ENCODE measurements at places on chromosomes 5 and 9.

DNA sequence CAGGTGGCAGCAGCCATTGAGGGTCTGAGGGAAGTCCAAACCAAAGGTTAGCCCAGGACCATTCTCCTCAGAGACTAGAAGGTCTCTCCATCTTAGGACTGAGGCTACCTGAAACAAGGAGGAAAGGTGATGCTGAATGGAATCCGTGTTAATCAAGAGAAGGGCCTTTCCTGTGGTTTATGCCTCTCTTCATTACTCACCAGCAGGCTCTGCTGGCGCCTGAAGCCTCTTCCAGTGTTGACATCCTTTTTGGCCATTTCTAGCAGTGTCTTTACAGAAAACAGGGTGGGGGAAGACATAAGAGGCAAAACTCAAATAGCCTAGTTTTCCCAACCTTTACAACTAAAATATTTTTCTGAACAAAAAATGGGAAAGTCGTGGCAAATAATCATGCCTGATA lies 98.0 kb downstream of the ENC1 start:
- DNase-seq = no peak

DNA sequence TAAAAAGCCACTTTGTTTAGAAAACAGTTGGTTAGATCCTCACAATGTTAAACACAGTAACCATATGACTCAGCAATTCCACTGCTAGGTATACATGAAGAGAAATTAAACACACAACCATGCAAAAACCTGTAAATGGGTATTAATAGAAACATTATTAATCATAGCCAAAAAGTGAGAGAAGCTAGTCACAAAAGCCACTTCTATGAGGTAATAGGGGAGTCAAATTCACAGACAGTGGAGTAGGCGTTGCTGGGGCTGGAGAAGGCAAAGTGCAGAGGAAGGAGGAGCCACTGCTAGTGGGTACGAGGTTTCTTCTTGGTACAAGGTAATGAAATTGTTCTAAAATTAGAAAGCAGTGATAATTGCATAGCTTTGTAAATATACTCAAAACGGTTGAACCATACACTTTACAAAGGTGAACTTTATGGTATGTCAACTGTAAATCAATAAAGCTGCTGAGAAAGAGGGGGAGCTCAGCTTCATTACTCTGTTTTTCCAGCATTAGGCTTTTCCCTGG lies 364.4 kb downstream of the GADD45G start:
- peak; percentile 9 for DNase-seq

GRCh38 chr5:78855026-78855425 lies 130.1 kb downstream of the ARSB start:
- no peak for DNase-seq

DNA sequence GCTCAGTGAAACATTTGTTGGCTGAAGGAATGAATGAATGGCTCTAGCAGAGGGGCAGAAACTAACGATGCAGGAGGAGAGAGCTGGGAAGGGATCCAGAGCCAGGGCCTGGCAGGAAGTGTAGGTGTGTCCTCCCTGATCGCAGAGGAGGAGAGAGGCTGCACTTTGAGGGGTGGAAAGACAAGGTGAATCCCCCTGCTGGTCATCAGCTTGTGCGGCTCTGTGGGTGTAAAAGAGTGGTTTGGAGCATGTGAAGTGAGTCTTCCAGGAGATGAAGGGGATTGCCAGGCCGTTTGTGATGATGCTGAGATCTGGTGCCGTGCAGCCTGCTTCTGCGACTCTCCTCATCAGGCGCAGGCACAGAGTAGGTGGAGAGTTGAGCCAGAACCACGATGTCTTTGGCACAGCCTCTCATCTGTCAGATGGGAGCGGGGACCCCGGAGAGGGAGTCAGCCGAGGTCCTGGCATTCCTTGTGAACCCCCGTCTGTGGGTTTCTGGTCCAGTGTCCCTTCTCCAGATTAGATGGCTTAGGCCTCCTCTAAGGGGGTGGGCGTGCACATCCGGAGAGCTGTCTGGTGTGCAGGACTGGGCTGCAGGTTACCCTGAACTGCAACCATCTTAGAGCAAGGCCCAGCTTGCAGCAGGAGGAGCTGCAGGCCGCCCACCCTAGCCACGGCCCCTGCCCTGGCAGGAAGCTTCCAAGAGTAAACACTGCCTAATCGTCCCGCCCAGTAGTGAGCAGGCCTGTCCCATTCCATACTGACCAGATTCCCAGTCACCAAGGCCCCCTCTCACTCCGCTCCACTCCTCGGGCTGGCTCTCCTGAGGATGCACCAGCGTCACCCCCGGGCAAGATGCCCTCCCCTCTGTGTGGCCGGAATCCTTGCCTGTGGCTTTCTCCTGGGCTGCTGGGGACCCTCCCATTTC lies at the start of gene ADAMTS13:
Gene ADAMTS13 (plus strand): TSS at position 753 of the 928 bp plus-strand sequence. CDS start 77 bp downstream, at position 830.
- peak; percentile 74 for DNase-seq

GRCh38 chr9:108844856-108845255 lies 10.9 kb downstream of the ACTL7B start:
- no peak for DNase-seq

GRCh38 chr5:41683181-41683580 lies 172.8 kb upstream of the PLCXD3 start:
- no peak for DNase-seq

DNA sequence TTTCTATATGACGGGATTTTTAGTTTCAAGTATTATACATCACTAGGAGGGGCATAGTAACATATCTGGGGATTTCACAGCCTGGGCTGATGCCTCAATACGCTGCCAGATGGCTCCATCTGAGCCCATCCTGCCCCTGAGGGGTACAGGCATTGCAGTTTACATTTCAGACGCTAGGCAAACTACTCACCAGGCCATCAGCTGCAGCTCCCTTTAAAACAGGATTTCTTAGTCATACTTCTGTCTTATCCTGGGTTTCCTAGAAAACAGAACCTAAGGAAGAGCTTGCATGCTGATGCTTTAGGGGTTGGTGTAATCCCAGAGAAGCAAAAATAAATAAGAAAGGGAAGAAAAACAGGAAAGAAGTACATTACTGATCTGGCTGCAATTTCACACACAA lies 372.8 kb upstream of the PIK3R1 start:
- no peak for DNase-seq

DNA sequence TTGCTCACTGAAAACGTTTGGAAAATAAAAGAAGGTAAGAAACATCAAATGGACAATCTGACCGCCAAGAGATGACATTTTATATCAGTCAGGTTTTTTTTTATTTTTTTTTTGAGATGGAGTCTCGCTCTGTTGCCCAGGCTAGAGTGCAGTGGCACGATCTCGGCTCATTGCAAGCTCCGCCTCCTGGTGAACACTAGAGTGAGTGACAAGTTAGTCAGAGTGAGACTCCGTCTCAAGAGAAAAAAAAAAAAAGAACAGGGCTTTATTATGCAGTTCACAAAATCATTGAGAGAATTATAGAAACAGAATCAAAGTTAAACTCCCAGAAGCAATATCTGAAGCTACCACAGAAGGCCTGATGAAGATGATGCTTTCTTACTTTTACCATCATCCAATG lies 70.1 kb downstream of the DTWD2 start:
- DNase-seq = no peak

DNA sequence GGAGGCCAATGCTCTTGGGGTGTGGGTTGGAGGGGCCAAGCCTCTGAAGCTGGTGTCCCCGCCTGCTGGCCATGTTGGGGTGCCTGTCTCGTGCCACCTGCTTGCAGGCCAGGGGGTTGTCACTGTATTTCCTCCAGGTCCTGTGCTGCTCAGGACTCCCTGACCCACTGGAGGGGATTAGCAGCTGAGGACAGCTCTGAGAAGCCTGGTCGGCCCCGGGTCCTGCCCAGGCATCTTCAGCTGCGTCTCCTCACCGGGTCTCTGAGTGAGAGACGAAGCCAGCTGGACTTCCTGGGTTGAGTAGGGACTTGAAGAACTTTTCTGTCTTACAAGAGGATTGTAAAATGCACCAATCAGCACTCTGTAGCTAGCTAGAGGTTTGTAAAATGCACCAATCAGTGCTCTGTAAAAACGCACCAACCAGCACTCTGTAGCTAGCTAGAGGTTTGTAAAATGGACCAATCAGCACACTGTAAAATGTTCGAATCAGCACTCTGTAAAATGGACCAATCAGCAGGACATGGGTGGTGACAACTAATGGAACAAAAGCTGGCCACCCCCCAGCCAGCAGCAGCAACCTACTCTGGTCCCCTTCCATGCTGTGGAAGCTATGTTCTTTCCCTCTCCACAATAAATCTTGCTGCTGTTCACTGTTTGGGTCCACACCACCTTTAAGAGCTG lies 20.6 kb upstream of the SLC9A3 start:
- no peak for DNase-seq

GRCh38 chr5:111556501-111556900 lies 44.2 kb upstream of the STARD4 start:
- DNase-seq = no peak

DNA sequence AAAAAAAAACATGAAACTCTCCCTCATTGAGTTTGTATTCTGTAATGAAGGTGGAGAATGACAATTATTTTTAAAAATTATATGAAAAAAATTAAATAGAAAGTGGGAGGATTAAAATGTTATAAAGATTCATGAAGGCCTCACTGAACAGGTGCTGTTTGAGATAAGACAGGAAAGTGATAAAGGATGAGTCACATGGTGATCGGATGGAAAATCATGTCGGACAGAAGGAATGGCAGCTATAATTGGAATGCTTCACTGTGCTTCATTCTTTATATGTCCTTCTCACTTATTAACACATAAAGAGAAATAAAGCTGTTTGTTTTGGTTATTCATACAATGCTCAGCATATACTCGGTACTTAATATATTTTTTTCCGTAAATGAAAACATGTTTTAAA lies 464.5 kb upstream of the RGMB start:
- DNase-seq = no peak

DNA sequence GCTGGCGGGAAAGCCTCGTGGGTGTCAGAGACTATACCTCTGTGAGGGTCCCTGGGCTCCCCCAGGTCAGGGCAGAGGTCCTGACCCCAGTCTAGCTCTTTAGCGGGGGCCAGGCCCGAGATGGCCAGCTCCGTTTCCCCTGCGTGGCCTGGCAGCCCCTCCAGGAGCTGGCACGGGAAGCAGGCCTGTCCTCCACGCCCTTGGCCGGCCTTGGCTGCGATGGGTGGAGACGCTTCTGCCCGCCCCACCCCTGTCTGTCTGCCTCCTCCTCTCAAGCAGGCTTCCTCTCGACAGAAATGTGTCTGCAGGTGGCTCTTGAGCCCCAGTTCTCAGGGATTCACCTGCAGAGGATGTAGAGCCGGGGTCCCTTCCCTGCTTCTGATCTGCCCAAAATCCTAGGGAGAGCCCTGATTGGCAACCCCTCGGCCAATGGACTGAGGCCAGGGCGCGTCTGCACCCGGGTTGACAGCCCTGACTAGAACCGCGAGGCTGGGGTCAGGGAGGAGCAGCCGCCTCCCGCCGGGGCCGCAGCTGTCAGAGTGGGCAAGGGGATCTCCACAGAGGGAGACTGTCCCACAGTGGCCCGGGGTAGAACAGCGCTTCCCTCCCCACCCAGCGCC lies 2.6 kb upstream of the GRIN1 start:
- no peak for DNase-seq

DNA sequence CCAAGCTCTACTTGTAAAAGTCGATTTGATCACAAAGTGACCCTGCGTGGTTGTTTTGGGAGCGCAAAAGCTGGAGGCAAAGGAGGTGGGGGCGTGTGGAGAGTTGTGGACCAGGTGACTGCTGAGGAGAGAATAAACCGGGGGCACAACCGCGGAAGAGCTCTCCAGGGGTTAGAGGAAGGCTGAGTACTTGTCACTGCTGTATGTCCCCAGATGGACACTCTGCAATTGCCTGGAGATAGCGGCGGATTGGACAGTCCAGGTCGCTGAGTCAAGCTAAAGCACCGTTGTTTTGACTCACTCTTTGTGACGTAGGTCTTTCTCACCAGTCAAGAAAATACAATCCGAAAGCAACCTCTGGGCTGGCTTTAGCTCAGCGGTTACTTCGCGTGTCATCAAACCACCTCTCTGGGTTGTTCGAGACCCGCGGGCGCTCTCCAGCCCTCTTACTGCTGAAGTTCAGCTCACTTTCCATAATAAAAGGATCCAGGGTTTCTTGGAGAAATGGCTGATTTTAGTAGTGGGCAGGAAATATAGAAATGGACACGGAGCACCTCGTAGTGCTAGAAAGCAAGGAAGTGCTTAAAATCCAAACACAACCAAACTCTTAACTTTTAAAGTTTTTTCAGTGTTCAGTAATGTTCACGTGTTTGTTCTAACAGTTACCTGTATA lies 25.7 kb downstream of the ZMAT2 start:
- peak; percentile 92 for DNase-seq

DNA sequence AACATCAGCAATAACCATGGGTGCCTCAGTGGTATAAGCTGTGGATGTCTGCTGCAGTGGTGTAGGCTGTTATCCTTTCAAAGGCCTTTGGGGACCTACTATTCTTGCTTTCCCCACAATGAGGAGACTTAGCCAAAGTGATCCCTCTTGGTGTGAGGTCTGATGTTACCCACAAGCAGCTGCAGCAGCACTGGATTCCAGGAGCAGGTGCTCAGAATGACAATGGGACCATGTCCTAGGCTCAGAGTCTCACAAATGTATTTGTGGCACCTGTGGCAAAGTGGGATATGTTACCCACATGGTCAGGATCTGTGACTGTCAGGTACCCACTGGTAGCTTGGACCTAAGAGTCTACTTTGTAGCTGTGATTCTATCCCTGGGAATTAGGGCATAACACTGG lies 70.4 kb downstream of the RNF130 start:
- no peak for DNase-seq

DNA sequence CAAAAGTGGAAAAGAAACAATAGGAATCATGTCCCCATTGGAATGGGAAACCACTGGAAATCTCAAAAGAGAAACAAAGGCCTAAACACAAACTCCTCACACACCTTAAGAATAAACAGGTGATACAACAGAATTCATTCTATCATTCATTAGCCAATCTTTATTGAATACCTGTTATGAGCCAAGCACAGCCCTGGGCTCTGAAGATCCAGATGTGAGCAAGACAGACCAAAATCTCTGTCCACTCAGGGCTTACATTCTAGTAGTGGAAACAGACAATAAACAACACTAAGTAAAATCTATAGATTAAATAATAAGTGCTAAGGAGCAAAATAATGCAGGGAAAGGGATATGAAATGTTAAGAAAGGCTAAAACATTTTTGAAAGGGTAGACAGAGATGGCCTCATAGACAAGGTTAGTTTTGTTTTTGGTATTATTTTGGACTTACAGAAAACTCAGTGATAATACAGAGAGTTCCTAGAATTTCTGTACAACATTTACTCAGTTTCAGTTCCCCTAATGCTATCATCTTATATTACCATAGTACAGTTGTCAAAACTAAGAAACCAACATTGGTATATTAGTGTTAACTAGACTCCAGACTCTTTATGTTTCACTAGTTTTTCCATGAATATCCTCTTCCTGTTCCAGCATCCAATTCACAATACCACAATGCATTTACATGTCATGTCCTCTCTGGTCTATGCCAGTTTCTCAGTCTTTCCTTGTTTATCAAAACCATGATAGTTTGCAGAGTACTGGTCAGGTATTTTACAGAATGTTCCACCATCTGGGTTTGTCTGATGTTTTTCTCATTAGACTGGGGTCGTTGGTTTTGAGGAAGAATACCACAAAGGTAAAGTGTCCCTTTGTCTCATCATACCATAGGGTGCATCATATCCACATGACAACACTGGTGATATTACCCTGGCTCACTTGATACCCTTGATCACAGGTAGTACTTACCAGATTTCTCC lies 103.7 kb downstream of the SIL1 start:
- no peak for DNase-seq

GRCh38 chr9:105328872-105329718 lies 84.6 kb downstream of the SLC44A1 start:
- DNase-seq = no peak
